Activated naive CD8-positive, alpha-beta T cell treated with anti-CD3 and anti-CD28 coated beads, Interleukin-2, amount 10 ng/mL, durations not matched to agents 7 days and 5 days (primary cell): ENCODE measurements at places on chromosomes 1 and 21. TPM values are rescaled to one million over a fixed set of nuclear protein-coding genes. Genes with fewer than 3 reads are reported as not detected.

DNA sequence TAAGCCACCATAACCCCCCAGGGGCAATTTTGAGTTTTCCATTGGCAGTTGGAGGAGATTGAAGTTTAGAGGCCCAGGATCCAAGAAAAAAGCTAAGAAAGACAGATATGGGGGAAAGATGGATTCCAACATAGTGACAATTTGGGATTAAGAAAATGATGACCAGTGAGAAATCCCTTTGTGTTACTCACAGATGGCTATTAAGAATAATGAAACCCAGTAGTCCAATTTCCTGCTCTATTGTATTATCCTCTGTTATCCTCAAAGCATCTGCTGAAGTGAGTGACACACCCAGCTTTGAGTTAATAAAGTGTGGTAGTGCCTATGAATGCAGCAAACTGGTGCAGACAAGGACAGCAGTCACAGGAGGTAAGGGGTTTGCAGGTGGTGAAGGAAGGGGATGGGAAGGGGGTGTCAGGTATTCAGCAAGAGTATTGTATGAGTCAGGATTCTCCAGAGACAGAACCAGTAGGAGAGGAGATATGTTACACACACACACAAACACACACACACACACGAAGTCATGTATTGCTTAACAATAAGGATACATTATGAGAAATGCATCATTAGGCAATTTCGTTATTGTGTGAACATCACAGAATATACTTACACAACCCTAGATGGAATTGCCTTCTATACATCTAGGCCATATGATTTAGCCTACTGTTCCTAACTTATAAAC, 112.4 kb upstream of the VANGL1 start:
- no peak for DNase-seq
- H3K27me3 ChIP-seq = no peaks in the 10 kb centered on the region
- no peaks in the 10 kb centered on the region for H3K4me1 ChIP-seq
- no peak overlapping the region for H3K27ac ChIP-seq

- DNase-seq = no peak
- H3K4me3 ChIP-seq = no peak overlapping the region
- no peaks in the 10 kb centered on the region for H3K36me3 ChIP-seq
- H3K27ac ChIP-seq = no peak overlapping the region
- peaks cover 8% of the 10 kb centered on the region for H3K27me3 ChIP-seq
Measured at GRCh38 chr1:37244815-37245214, 210.5 kb upstream of the GRIK3 start.

The LRRC71 gene
- not detected for total RNA-seq

DNA sequence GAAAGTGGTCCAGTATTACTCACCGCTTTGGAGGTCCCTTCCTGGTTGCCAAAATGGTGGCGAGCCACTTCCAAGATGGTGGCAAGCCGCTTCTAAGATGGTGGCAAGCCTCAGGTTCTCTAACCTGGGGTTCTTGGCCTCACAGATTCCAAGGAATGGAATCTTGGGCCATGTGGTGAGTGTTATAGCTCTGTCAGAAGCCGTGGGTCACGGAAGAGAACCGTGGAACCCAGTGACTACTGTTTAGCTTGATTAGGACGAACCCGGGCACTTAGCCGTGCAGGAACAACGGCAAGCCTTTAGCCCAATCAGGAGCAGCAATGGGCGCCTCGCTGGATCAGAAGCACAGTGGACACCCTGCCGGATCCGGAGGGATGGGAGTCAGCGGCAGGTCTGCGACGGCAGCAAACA, 356.2 kb upstream of the TMPRSS15 start:
- no peak overlapping the region for H3K4me3 ChIP-seq
- DNase-seq = no peak
- no peaks in the 10 kb centered on the region for H3K36me3 ChIP-seq
- no peak overlapping the region for H3K27ac ChIP-seq
- H3K27me3 ChIP-seq = no peaks in the 10 kb centered on the region

The ASCL5 gene
- total RNA-seq = not detected
